Activated T-cell treated with anti-CD3 and anti-CD28 coated beads for 24 hours (primary cell): ENCODE measurements at places on chromosomes 11 and 22.

GRCh38 chr11:93166194-93166593 lies 31.6 kb downstream of the SLC36A4 start:
- DNase-seq, result no peak

DNA sequence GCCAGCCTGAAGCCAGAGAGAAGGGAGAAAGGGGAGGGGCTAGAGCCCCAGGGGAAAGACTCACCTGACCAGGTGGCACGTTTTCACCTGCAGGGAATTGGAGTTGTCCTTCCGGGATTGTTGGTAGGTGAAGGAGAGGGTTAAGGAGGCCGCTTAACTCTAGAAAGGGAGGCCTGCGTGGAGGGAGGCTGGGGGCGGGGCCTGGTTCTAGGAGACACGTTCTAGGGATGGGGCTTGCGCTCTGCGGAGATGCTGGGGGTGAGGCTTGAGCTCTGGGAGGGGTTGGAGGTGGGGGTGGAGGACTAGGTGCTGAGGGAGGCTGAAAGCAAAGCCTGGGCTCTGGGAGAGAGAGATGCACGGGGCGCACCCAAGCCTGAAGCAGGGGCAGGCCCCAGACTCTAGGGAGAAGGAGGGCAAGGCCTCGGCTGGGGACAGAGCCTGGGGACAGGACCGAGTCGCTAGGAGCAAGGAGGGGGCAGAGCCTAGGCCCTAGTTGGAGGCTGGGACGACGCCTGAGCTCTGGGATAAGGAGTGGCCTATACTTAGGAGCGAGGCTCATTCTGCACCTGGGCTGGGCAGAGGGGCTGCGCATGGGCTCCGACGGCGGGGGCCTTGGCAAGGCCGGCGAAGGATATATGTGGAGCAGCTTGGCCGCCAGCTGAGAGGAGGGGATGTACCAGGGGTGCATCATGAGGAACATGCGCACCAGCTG lies 2.4 kb downstream of the RASGRP2 start:
- DNase-seq, result no peak

DNA sequence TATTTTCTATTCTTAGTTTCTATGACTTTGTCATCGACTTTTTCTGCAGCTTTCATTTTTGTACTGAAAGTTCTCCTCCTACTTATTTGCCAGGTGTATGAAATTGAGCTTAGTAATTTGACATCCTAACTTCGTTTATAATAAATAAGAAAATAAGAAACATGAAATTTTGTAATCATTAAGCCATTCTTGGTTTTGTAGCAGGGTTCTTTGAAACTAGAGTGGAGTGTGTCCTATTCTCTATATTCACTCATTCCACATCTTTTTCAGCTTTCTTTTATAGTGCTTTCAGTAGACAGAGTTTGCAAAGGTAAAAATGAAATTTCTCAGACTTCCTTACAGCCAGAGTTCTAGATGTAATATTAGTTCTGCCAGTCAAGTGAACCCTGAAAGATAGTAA lies 47.8 kb downstream of the FANCF start:
- no peak for DNase-seq

DNA sequence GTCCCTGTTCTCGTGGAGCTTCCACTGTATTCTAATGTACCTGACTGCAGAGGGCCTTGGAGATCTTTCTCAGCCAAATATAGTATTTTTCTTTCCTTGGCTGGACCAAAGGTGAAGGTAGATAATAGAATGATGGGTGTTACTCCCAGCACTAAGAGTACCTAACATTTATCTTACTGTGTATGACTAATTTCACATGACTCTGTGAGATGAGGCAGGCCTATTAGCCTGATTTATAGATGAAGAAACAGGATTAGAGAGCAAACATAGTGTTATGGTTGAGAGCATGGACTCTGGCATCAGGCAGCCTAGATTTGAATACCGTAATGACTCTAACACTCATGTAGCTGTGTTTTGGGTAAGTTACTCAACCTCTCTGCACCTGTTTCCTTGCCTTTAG lies 2.7 kb downstream of the ACO2 start:
- no peak for DNase-seq

- DNase-seq, result no peak
These were observed 11.2 kb upstream of the UBQLNL start for GRCh38 chr11:5527716-5528115.

GRCh38 chr22:25909614-25910387 lies 167.8 kb downstream of the MYO18B start:
- no peak for DNase-seq

DNA sequence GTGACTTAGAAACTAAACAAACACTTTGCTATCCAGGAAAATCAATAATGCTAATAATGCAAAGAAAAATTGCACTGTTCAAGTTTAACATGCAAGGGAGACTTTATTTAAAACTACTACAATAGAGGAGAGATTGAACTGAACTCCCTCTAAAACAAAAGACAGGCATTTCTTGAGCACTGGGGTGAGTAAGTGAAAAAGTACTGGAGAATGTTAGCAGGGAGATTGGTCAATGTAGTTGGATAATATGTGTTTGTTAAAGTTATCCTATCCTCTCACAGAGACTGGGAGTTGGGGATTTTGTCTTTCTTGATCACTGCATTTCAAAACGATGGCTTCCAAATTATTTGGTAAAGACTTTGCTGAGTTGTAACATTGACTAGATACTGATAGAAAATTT lies 77.6 kb downstream of the LUZP2 start:
- no peak for DNase-seq

DNA sequence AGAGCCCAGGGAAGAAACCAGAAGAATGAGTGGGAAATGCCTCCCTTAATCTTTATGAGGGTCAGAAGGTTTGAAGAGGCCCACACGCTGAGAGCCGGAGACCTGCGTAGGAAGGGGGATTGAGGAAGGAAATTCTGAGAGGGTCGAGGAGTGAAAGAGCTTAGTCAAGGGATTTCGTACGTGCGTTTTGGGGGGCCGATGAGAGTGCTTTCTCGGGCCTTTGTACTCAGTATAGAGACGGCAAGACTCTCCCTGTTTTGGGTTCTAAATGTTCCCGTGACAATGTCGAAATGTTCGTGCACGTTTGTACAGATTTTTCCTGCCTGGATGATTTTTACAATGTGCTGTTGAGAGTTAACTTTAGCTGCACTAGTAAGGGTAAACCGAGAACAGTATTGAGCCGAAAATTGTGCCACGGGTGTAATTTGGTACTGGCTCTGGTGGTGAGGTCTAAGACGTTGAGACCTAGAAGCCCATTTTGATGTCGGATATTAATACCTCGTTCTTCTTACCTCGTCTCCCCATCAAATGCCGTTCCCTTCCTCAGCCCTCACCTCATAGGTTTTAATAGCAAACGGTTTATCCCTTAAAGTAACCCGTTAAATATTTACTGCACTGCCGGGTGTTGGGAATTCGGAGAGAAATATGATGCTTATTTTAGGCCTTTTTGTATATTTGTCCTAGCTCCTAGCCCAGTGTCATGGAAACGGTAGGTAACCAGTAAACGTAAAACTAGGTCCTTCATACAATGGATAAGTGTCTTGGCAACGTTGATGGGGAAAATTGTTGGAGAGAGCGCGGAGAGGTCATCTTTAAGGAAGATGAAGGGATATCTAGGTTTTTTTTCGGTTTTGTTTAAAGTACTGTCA lies 734 bp downstream of the C11orf58 start:
- DNase-seq, result no peak

GRCh38 chr11:31819621-31820437 lies 8.7 kb upstream of the PAX6 start:
- no peak for DNase-seq

DNA sequence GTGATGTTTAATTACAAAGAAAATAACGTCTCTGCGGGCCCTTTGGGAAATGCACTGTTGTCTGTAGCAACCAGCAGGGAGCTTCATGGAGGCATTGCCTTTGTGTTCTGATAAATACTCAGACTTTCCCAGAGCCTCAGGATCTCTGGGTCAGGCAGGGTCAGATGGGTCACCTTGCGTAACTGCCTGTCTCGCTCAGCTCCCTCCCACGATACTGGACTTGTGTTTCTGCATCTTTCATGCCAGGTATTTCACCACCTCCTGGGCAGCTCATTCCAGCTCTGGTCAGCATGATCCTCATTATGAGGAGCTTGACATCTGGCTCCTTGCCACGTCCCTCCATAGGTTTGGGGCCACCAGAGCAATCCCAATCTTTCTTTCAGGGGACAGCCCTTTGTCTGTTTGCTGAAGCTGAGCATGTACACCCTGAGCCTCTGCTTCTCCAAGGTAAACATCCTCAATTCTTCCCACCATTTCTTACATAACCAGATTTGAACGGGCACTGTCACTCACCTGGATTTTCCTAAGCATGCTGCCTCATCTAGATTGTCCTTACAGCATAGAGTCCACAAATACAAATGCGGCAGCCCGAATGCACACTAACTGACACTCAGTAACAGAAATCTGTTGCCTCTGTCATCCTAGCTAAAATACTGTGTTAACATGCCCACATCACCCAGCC lies 162.3 kb downstream of the LARGE1 start:
- no peak for DNase-seq

DNA sequence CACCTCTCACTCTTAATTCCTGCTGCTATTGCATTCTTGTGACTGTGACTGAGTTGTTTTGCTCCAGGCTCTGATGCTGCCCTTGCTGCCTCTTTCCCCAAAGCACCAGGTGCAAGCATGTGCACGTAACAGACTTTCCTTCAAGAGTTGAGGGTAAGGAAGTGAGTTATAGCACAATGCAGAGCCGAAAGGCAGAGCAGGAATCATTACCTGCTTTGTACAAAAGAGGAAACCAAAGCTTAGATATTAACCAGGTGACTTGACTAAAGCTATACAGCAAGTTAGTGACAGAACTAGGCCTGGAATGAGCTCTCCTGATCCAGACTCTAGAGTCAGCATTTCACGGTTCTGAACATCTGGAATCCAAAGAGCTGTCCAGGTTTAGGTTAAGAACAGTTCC lies 33.6 kb downstream of the NEU3 start:
- no peak for DNase-seq

GRCh38 chr22:31044262-31044861 lies 36.8 kb upstream of the SMTN start:
- DNase-seq, result no peak

- DNase-seq, result peak; percentile 69
These were observed 18.5 kb upstream of the CBX7 start for GRCh38 chr22:39170825-39171622.

DNA sequence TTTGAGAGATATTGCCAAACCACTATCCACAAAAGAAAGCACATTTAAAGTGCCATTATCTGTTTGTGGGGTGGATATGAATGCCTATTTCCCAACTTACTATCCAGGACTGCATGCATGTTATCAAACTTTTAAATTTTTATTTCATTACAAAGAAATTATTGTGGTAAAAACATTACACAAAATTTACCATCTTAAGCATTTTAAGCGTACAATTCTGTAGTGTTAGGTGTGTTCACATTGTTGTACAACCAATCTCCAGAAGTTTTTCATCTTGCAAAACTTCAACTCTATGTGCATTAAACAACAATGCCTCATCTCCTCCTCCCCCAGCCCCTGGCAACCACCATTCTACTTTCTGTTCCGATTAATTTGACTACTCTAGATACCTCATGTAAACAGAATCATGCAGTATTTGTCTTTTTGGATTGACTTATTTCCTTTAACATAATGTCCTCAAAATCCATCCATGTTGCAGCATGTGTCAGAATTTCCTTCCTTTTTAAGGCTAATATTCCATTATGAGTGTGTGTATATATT lies 17.6 kb upstream of the CD44 start:
- DNase-seq, result no peak

DNA sequence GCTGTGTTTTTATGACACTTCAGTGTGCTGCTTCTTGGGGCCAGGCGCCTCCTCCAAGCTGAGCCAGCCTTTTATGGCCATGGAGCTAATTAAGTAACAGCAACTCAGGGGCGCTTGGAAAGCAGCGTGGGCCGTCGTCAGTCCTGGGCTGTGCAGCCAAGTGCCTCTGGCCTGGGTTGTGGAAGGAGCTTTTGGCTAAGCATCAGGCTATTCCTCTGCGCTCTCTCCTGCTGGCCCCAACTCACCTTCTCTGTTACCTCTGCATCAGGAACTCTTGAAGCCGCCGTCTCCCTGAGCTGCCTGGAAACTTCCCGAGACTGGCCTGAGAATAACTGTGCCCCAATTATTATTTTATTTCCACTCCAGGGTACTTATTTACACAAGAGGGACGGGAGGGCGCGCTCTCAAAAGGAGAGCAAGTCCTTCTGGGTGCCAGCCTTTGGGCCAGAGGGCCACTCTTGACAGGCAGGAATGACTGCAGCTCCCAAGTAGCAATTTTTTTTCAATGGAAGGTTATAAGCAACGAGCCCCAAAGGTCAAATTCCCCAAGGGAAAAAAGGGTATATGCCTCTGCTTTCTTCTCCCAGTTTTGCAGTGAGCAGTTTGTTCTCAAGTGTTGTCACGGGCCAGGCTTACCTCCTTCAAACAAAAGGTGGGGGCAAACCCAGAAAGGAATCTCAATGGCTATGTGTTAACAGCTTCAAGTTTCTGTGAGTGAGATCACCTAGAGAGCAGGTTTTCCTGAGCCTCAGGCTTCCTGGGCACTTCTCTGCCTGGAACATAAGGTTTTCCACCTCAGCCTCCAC lies 38.5 kb upstream of the NAV2 start:
- DNase-seq, result no peak

DNA sequence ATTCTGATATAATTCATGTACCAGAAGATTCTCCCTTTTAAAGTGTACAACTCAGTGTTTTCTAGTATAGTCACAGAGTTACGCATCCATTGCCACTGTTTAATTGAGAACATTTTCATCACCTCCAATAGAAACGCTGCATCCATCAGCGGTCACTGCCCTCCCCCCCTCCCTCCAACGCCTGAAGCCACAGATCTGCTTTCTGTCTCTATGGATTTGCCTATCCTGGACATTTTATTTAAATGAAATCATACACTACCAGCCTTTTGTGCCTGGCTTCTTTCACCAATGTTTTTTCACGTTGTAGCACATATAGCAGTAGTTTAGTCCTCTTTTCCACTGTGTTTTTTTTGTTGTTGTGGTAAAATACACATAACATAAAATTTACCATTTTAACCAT lies 22.8 kb downstream of the TCP11L1 start:
- DNase-seq, result no peak

DNA sequence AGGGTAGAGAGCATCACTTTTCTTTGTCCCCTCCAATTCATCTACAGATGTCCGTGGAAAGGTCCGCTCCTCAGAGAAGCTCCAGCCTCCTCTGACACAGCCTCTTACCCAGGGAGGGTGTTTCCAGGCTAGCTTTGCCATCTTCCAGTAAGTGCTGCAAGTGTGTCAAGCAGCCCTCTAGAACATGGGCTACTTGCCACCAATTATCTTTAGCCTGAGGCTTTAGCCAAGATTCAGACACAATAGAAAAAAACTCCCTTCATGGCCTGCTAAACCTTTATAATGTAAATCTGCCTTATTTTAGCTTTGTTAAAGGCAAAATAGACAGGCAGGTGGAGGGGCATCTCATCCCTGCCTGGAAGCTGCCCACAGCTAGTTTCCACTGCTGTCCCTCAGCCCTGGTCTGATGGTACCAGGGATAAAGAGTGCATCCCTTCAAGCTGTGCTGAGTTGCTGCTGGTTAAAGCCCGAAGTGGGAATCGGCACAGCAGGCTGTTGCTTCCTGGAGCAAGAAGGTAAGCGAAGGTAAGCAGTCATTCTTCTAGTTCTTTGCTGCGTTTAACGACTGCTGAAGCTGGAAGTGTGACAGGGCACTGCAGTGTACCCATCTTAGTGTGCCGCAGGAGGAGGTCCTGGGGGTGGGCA lies 190.1 kb upstream of the E2F8 start:
- no peak for DNase-seq
